NCI-H2029 treated with DMSO at 0.1 percent for 48 hours (cell line): ENCODE measurements at places on chromosomes 7 and 10.
A peak's percentile ranks its signal among the peaks of the same experiment; 100 is the strongest.

- no peak for DNase-seq
These were observed 214.7 kb downstream of the FRMD4A start for GRCh38 chr10:14116021-14116420.

DNA sequence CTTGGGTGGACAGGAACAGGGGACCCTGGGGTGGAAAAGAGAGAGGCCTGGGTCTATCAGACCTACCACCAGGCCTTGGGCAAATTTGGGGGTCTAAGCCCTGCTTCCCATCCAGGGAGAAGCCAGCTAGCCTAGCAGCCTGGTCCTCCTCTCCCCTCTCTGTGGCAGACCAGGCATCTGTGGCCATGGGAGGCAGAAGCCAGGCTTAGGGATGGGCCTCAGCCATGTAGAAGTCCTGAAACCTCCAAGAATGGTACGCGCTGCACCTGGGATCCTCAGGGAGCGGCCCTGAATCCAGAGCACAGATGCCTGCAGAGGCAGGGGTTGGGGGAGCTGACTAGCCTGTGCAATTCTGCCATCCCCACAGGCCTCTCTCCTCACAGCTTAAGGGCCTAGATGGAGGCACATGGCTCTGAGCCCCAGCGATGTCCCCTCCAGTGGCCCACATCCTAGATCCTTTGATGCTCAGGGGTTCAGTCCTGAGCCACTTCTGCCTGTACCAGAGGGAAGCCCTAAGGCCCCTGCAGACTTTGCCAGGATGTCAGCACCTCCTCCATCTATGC lies 21.2 kb downstream of the GRID1 start:
- no peak for DNase-seq

GRCh38 chr10:3757638-3758490 lies 27.1 kb downstream of the KLF6 start:
- no peak for DNase-seq

DNA sequence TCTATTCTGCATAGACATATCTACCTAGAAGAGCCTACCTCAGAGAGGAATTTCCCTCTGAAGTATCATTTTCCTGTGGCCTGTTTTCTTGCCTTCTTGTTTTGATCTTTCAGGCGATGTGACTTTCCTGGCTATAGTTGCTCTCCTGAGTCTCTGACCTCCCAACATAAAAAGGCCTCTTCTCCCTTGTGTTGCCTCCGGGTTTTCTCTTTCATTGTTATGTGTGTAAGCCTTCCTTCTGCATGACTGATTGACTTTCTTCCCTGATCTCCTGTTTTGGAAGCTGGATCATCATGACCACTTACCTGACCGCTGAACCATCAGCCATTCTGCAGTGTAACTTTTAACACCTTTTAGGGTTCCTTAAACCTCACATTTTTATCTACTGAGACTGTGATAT lies 441.5 kb upstream of the ETV1 start:
- DNase-seq = no peak

DNA sequence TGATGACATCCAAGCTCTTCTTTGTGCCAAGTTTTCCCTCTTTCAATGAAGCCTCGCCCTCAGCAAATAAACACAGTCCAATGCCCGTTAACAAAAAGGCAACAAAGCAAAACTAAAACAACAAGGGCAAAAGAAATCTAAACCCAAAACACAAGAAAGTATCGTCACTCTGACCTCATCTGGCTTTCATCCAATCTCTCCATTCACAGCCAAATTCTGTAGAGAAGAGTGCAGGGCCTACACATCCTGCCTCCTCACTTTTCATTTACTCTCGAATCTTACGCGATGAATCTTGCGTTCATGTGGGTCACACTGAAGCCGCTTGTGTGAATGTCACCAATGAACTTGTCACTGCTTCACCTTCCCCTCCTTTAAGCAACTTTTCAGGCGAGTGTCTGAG lies 15.9 kb upstream of the AKR1E2 start:
- no peak for DNase-seq

GRCh38 chr7:124247691-124248090 lies 214.8 kb upstream of the TMEM229A start:
- DNase-seq = no peak

GRCh38 chr7:3835109-3835508 lies 534.1 kb downstream of the SDK1 start:
- no peak for DNase-seq

DNA sequence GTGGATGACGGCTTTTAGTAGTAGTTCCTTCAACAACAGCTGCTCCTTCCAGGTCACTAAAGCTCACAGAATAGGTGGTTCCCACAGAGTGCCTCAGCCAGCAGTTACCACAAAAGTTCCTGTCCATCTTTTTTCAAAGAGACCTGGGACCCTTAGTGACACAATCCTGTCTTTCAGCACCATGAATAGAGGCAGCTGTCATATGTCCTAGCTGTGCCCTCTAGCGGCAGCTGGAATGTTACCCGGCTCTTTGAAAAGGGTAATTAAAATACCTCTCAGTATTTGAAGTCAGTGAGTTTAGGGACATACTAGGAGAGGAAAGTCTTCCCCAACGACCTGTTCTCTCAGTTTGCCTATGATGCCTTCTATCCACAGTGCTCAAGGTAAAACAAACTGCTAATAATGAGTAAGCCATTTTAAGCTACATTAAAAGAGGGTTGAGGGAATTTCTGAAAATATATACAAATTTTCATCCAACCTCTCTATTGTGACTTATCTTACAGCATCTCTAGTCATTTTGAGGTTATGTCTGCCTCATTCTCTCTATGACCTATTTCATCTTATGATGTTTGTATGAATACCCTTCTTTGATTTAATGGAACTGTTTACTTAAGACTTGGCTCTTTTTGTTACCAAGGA lies 290.8 kb downstream of the NXPH1 start:
- DNase-seq = peak; percentile 63

GRCh38 chr7:79806161-79806734 lies 328.4 kb upstream of the GNAI1 start:
- no peak for DNase-seq

DNA sequence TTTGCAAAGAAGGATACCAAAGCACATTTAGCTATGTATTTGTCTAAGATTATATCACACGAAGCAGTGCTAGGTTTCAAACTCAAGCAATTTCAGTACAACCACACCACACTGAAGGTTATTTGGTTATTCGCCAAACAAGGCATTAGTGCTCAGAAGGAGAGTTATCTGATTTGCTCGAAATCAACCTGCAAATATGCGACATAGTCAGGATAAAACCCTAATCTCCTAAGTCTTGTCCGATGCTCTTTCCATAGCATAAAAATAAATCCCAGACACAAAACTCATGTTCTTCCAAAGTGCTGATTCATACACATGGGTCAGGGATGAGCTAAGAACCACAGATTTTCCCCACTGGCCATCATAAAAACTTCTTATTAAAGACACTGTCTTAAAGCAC lies 1288.0 kb upstream of the SORCS1 start:
- DNase-seq = no peak

DNA sequence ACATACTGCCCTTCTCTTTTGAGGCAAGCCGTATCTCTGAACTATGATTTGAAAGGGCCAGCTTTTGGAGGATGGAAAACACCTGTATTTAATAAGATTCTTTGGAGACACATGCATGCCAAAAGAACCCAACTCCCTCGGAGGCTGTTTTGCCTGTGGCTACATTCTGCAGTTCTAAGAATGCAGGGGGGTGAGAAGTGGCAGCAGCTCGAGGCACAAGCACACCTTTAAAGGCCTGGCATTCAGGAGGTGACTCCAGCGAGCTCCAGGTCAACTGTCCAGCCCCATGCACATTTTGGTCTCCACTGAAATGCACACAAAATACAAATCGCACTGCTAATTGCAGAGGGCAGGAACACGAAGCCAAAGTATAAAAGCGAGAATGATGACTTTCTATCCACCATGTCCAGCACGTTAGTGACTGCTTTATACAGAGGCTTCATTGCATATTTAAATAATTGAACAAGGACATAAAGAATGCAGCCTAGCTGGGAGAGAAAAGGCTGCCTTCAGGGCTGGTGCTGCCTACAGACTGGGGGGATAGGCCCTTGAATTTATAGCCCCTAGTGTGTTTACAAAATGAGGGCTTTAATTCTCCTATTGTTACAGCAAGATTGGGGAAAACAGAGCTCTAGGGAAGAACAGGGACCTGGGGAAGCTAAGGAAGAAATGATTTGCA lies 359.3 kb downstream of the PLXNA4 start:
- DNase-seq = no peak

DNA sequence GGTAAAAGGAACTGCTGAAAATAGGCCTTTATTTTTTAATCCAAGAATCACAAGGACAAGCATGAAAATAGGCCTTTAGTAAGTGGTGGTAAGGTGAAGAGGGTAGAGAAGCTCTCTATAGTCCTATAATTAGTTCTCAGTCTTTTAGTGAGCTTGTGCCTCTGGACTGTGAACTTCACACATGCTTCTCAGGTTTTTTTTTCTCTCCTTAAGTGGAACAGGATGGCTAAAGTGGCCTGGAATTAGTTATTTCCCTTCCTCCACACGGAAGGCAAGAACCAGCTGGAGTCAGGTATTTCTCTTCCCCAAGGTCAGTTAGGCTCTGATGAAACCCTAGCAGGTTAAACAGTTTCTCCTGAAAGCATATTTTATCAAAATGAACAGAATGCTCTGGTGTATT lies 203.0 kb upstream of the MINDY3 start:
- no peak for DNase-seq

- no peak for DNase-seq
These were observed 5.1 kb downstream of the ELFN1 start for GRCh38 chr7:1675036-1675671.

DNA sequence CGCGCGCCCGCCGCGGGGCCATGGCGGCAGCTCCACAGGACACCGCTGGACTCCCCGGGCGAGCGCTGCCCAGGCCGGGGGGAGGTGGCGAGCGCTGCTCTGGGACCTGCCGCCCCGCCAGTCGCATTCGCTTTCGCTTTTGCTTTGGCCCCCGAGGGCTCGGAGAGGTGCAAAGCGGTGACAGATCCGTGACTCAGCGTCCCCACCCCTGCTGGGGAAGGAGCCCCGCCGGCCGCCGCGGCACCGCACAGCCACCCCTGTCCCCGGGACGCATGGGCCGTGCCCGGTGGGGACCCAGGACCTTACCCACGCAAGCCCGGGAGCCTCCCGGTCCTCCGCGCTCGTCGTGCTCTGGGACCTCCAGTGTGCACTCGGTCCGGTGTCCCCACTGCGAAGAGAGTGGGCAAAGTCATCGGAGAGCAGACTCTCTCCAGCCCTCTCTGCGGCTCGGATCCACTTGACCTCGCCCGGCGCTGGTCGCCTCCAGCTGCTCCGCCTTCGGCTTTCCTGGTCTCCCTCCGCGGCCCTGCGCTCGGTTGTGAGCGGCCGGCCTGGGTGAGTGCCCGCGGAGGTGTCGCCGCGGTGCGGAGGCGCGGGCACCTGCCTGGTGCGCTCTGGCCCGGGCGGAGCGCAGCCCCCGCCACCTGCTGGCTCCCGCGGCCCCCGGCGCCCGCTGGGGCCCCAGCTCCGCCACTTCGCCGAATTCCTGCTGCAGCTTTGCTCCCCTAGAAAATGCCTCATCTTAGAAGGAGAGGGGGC lies at the start of gene IL15RA:
TSS of gene IL15RA (minus strand) at position 73 of the 759 bp plus-strand sequence. CDS start at position 22, 51 bp downstream.
- peak; percentile 1 for DNase-seq

DNA sequence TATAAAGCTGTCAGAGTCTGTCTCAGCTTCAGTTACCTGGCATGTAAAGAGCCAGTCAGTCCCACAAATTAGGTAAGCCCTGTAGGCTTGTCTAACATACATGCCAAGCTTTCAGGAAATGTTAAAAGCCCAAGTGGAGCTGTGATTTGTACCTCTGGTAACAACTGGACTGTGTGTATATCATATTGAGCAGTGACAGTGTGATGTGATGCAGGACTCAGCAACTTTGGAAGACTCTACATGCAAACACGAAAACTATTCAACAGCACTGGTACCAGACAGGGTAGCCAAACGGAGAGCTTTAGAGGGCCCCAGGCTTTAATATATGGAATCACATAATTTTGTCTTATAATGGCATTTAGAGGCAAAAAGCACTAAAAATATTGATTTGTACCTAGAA lies 587.9 kb downstream of the PHTF2 start:
- no peak for DNase-seq

DNA sequence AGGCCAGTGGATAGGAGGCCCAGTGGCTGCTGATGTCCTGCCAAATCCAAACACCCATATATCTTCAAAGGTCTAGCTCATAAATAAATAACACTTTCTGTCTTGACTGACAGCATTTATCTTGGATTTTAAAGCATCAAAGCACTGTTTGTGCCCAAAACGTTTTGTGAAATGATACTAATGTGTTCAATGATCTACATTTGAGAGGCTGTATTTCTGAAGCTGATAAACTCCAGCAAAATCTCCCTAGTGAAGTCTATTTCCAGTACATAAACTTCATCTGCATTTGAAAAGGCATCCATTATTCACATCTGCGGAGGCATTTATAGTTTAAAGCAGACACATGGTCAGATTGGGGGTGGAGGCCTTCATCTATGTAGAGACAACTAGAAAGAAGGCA lies 276.3 kb downstream of the HPSE2 start:
- DNase-seq = no peak

DNA sequence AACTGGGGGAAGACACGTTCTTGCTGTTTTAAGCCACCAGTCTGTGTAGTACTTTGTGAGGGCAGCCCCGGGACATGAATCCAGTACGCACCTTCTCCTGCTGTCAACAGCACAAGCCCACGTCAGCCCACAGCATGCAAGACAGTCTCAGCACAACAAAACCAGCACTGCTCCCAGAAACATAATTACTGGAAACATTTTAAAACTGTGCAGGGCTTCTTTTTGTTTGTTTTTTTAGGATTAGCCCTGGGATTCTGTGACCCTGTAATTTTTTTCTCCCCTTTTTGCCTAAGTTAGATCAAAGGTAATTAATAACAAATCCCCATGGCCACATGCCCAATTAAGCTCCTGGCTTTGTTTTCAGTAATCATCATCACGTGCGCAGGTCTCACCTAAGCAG lies 87.5 kb downstream of the VOPP1 start:
- no peak for DNase-seq

GRCh38 chr7:123601530-123601929 lies at the start of gene ASB15:
ASB15 (plus strand) TSS chr7:123601821; CDS start chr7:123614503, 12,682 bp downstream.
- DNase-seq = peak; percentile 7

- no peak for DNase-seq
These were observed 71.3 kb downstream of the CHST15 start for GRCh38 chr10:124022066-124022465.

GRCh38 chr7:102875700-102876295 lies 37.0 kb upstream of the LRRC17 start:
- DNase-seq = no peak

DNA sequence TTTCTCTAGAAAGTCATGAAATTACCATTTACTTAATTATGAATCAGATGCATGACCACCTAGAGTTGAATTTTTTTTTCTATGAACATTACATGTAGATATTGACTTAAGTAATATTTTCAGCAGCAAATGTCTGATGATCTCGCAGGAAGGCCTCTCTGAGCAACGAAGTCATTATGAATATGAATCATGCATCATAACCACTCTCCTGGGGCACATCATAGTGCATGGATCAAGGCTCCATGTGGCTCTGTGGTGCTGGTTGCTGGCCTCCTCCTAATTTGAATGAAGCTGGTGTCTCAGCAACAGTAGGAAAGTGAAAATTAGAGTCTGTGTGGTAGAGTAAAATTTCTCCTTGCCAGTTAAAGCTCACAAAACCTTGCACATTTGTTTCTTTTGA lies 121.4 kb upstream of the INHBA start:
- DNase-seq = no peak

GRCh38 chr7:110621289-110621688 lies 469.6 kb upstream of the LRRN3 start:
- no peak for DNase-seq

GRCh38 chr7:110975486-110975885 lies 115.4 kb upstream of the LRRN3 start:
- no peak for DNase-seq
